ENCODE measurements at places on chromosomes 4 and X.

DNA sequence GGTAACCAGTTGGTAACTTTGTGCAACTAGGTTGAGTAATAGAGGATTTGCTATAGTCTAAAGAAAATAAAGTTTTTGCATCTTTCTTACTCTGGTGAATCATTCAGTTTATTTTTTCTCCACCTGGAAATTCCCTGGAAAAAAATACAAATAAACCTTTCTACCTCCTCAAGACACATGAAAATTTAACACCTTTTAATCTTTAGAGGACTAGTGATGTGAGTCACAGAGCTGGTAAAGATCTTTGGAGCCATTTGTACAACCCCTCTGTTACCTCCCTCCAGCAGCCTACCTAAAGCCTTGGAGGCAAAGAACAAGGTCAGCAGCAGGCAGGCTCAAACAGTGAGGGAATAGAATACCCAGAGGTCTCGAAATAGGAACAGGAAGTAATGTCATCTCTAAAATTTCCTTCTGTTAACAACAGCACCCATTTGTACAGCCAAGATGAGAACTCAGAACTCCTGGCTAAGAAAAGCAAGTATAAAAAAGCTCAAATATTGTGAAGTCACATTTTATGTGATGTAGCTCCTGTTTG lies 10.2 kb upstream of the MAOB start:
- no peak for DNase-seq

GRCh38 chr4:109065006-109065405 lies 237.5 kb downstream of the COL25A1 start:
- DNase-seq: no peak

- DNase-seq: no peak
Measured at GRCh38 chr4:10942156-10942555, 257.6 kb upstream of the CLNK start.

GRCh38 chrX:1754077-1754476 lies 139.2 kb downstream of the ASMT start:
- DNase-seq: no peak

- no peak for DNase-seq
Measured at GRCh38 chrX:129798888-129799287, 19.1 kb downstream of the SASH3 start.

GRCh38 chrX:96182366-96182765 lies 502.3 kb upstream of the DIAPH2 start:
- peak; percentile 2 for DNase-seq

DNA sequence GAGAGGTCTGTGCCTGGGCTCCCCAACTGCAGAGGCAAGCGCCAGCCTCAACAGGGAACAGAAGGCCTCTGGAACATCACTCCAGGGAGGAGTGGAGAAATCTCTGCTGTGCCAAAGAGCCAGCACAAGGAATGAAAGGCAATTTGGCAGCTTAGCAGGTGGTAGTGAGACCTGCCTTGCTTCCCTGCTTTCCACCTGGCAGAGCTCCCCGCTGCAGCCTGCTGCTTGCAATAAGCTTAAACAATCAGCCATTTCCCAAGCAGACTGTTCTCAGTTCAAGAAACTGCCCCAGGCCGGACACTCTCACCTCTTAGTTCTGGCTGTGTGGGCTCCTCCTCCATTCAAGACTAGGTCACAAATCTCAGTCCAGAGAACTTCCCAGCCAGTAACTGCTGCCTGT lies 370.6 kb downstream of the MAGEB5 start:
- no peak for DNase-seq

DNA sequence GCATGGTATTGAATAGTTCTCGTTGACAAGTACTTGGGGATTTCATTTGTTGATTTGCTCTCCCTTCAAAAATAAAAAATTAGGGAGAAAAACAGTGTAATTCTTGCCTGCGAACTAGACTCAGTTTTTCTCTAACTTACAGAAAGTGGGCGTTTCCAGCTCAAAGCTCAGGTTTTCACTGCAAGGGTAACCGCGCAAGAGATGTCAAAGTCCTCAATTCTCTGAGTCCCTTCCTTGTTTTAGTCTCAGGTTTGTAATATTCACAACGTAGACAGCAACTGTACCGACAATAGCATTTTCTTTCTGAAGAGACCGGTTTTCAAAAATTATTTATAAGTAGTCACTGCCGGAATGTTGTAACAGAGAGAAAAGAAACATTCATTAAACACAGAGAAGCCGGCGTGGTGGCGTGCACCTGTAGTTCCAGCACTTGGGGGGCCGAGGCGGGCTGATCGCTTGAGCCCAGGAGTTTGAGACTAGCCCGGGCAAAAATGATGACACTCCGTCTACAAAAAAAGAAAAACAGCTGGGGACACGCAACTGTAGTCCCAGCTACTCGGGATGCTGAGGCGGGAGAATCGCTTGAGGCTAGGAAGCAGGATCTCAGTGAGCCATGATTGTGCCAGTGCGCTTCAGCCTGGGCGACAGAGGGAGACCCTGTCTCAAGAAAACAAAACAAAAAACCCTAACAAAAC lies 774 bp downstream of the ZCCHC4 start:
- DNase-seq: peak; percentile 36

- peak; percentile 97 for DNase-seq
Measured at GRCh38 chr4:139295206-139295941, 5.9 kb upstream of the NAA15 start.

DNA sequence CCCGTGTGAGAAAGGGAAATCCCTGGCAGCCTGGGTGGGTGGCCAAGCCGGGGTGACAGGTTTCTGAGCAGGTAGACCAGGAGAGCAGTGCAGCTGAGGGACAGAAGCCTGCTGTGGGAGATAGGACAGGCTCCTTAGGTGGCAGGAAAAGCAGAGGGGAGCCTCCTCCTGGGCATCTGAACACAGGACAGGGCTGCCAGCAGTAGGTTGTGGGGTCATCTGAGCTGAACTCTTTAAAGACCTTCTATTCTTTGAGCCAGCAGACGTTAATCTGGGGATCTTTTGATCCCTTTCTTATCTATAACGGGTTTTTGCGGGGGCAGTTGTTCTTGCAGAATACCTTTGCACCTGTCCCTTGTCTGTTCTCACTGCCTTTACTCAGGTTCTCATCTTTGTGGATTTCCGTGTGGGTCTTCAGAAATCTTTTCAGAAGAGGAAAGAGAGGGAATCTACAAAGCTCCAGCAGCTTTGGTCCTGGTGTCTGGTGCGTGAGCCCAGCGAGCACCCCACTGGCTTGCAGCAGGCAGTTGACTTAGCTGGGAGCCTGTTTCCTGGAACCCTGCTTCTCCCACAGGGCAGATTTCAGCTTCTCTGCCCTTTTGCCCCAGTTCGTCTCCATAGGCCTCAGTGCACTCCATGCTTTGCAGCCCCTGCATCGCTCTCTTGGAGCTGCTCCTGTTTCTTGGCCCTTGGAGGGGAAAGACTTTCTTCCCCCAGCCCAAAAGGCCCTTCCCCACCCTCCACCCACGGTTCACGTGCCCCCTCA lies 35.8 kb upstream of the TADA2B start:
- DNase-seq: no peak

- DNase-seq: no peak
Measured at GRCh38 chrX:153521034-153521433, 3.6 kb downstream of the ATP2B3 start.

GRCh38 chr4:161894014-161894413 lies 269.8 kb downstream of the FSTL5 start:
- DNase-seq: no peak

DNA sequence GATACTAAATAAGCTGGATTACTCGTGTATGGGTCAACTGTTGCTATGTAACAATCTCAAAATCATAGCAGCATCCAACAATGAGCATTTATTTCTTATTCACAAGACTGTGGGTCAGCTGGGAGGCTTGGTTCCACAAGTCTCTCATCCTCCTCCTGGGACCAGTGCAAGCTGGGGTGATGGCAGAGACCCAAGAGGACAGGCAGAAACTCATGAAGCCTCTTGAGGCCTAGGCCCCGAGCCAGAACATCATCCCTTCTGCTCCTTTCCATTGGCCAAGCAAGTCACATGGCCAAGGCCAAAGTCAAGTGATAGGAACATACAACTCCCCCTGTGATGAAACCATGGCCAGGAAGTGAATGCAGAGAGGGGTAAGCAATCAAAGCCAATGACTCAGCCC lies 422.1 kb downstream of the BCOR start:
- no peak for DNase-seq

- peak; percentile 85 for DNase-seq
Measured at GRCh38 chr4:78644744-78645330, 93.3 kb downstream of the ANXA3 start.

- no peak for DNase-seq
Measured at GRCh38 chr4:177097291-177097690, 212.4 kb upstream of the NEIL3 start.

DNA sequence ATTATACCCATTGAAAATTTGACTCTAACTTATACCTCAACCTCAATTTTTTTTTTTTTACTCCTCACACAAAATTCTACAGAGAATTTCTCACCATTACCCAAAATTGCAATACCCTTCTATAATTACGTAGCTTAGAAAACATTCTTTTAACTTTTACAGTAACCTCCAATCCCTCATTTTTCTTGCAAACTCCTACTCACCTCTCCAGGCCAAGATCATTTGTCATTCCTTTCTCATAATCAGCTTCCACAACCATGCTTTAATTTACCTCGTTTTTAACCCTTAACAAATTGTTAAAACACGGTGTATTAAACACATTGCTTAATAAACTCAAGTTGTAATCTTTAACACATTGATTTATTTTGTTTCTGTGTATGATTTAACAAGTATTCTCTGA lies 289.7 kb upstream of the TRAM1L1 start:
- no peak for DNase-seq

GRCh38 chr4:17489721-17490120 lies 22.2 kb downstream of the QDPR start:
- no peak for DNase-seq

- DNase-seq: no peak
Measured at GRCh38 chr4:1294424-1294823, 4.7 kb downstream of the MAEA start.

DNA sequence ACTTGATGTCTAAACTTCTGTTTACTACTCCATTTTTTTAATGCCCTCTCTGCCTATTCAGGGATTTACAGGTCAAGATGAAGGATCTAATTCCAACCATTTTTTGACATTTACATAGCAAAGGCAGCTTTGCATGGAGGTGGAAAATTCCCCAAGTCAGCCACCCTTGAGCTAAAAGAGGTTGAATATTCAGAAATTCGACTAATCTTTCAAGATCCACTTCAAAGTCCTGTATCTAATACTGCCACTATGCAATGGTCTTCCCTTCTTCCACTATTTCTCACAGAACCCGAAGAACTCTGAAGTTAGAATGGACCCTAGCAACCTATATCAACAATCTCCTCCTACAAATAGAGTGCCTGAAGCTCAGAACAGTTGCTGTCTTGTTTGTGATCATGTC lies 21.6 kb downstream of the CFAP97 start:
- DNase-seq: no peak

DNA sequence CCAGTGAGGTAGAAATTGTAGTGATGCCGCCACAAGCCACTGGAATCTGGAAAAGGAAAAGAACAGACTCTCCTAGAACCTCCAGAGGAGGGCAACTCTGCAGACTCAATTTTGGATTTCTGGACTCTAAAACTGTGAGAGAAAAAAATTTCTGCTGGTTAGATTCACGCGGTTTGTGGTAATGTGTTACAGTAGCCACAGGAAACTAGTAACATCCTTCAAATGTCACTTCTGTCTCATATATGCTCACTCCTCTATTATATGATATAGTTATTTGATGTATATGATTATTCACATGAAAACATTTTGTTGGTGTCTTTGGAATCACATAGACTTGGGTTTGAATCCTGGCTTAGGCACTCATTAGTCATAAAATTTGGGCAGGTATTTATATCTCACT lies 18.8 kb downstream of the LDOC1 start:
- no peak for DNase-seq

GRCh38 chr4:37659696-37660095 lies 26.5 kb downstream of the RELL1 start:
- DNase-seq: peak; percentile 11

GRCh38 chr4:4864443-4864939 lies 5.0 kb downstream of the MSX1 start:
- DNase-seq: no peak

- DNase-seq: no peak
Measured at GRCh38 chr4:120435179-120435578, 368.5 kb upstream of the MAD2L1 start.

DNA sequence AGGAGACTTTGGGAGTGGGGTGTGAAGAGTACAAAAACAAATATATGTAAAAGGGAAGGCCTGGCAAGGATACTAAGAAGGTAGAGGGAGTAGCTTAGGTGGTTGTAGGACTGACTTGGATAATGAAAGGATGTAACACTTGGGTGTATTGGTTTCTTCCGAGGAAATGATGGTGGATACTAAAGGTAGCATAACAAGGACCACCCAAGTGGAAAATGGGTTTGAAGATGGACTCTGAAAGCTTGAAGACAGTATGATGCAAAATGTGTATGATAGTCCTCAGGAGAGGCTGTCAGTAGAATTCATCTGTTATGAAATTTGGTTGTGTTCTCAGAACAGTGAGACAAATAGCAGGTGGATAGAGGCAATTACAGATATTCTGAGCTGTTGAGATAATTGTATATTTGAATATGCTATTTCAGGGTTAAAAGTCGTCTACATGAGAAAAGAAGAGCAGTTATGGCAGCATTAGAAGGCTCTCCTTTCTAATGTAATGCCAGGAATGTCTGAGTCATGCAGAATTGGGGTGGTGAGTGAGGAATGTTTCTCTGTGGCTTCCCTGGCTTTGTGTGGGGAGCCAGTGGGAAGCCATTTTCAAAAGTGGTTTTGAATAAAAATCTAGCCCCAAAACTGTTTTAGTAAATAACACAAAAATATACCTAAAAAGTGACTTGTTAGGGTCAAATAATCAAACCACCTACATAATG lies 75.6 kb downstream of the FHIP1A start:
- no peak for DNase-seq

GRCh38 chrX:3518870-3519269 lies 172.4 kb upstream of the MXRA5 start:
- no peak for DNase-seq

- no peak for DNase-seq
Measured at GRCh38 chr4:10336471-10336870, 120.8 kb downstream of the ZNF518B start.

DNA sequence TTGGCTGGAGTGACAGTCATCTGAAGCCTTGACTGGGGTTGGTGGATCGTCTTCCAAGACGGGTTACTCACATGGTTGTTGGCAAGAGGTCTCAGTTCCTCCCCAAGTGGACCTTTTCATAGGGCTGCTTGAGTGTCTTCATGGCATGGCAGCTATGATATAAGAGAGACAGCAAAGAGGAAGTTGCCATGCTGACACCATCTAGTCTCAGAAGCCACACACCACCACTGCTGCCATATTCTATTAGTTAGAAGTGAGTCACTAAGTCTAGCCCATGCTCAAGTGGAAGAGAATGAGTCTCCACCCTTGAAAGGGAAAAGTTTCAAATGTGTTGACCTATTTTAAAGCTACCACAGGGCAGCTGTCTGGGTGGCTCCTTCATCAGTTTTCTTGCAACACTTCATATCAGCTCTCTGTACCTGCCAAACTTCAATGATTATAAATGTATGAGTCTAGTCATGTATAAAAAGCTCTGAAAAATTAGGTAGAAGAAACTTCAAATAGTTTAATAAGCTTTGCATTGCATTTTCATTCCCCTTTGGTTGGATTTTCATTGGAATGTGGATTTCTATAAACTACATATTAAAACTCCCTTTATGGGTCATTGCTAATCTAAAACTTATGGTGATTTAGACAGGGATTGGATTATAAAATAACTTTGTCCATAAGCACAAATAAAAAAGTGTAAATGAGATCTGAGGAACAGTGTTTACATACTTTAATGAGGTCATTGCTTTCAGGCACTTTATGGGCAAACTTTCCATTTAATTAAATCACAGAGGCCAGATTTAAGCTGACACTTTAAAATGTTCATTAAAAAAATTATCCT lies 68.0 kb upstream of the ATXN3L start:
- no peak for DNase-seq

GRCh38 chrX:110120025-110120424 lies 117.1 kb downstream of the TMEM164 start:
- DNase-seq: no peak

GRCh38 chr4:17206829-17207801 lies 304.8 kb downstream of the QDPR start:
- DNase-seq: no peak

All from erythroblast (primary cell).